ENCODE measurements at places on chromosomes 13 and 19.

GRCh38 chr19:5809053-5809452 is 4.2 kb downstream of the NRTN start:
- DNase-seq, result no peak

DNA sequence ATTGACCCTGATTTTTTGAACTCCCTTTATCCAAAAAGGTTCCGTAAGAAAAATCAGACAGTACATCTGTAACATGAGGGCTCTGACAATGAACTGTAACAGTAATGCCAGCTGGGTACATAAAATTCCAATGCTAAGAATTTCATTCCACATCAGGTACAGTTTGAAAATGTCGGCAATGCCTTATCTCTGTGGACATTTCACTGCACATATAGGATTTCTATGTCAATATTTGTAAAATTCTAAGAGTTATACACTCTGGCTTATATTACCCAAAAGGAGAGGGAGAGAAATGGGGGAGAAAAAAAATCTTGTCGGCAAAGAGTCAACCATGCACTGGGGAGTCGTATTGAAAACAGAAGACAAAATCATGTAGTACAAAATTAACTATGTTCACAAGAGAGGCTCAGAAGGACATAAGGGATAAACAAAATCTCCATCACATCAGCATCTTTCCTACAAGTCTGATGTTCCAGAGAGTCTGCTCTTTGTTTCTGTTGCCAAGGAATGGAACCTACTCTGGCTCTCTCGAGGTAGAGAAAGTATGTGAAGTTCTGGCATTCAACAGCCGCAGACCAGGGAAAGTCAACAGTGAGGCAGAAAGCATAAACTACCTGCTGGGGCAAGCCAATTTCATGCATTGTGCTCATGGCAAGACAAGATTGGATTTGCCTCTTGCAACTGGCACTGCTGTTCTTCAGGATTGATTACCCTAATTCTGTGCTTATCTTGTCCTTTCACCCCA is 72.4 kb downstream of the STARD13 start:
- DNase-seq, result no peak

DNA sequence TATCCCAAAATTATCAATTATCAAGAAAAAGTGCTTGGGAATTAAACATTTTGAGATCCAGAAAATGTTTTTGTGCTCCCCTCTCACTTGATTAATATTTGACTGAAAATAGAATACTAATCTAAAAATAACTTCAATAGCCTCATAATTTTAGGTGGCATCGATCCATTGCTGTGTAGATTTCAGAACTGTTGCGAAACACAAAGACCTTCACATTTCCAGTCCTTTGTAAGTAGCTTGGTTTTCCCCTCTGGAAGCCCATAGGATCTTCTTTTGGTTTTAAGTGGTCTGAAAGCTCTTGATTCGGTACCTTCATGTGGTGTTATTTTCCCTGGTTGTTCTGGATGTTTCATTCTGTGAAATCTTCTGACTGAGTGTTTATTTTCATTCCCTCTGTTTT is 176.5 kb downstream of the NUFIP1 start:
- DNase-seq, result no peak

GRCh38 chr13:68810660-68811059 is 1297.0 kb upstream of the ATXN8OS start:
- DNase-seq, result no peak

DNA sequence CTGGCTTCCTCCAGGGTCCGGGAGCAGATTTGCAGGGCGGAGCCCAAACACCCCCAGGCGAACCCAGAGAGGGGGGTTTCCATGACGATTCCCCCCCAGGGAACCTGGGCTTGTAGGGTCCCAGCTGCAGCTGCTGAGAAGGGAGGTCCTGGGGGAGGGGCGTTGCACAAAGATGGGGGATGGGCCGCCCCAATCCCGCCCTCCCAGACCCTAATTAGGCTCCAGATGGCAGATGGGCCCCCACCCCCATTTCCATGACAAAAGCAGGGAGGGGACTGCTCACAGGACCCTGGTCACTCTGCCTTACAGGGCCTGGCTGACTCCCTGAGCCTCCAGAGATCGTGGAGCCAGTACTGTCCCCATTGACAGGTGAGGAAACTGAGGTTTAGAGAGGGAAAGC is 15.2 kb downstream of the ELAVL3 start:
- DNase-seq, result no peak

DNA sequence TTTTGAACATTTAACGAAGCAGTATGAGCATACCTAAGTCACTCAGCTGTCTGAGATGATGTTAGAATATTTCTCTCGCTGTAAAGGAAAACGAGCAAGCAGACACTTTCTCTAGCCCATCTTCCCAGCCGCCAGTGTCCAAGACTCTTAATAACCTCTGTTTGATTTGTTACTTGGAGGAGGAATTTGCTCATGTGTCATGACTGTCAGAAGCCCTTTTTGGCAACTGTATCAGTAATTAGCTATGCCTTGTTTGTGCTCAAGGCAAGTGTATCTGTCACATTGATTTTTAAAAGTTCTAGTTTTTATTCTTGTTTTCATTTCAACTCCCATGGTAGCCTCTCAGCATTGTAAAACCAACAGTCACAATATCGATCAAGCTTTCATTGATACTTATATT is 828.4 kb upstream of the SLC10A2 start:
- no peak for DNase-seq

DNA sequence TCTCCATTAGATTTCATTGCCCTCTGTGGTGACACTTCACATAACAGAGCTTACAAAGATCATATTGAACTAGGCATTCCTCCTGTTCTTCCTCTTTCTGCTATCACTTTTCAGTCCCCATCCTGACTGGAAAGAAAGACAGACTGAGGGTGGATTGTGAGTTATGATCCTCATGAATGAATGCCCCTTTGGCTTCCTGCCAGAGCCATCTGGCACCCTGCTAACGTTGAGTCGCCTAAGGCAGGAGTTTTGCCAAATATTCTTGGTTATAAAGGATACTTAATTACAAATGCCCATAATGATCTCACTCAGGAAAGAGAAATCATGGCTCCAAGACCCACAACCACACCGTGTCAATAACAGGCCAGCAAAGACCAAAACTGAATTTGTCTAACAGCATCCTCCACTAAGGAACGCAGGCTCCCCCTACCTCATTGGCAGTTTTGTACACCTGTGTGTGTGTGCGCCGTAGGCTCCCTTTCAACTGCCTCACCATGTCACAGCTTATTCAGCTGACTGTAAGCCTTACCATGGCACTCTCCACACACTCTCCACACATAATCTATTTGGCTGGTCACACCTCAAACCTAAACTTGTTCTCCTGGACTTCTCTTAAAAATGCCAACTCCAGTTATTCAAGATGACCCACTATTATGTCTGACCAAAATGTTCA is 15.5 kb downstream of the ZNF211 start:
- no peak for DNase-seq

DNA sequence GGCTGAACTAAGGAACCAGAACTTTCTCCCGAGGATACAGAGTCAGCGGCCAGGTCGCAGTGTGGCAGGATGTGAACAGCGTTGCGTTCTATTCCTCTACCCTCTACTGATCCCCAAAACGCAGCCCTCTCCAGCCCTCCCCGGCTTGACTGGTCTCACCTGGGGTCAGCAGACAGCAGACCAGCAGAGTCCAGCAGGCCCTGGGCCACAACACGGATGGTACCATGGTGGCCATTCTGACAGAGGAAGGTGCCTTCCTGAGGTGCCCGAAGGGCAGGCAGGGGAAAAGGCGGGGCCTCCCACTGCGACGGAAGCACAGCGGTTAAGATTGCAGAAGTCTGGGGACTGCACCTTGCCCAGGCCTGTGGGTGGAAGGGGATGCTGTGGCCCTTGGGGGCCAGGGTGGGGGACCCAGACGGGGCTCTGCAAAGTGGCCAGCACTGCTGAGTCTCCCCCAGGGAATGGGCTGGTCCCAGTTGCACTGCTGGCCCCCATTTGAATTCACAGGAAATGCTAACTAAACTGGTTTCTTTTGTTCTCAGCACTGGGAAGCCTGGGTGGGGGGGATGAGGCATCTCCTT is at the start of gene ICAM3:
Gene ICAM3 (minus strand): TSS at position 245 of the 581 bp plus-strand sequence. CDS start 10 bp downstream, at position 235.
- no peak for DNase-seq

- no peak for DNase-seq
Observed at GRCh38 chr13:44507639-44508038, 68.5 kb downstream of the TSC22D1 start.

- no peak for DNase-seq
Observed at GRCh38 chr13:27601803-27602202, 18.5 kb downstream of the LNX2 start.

GRCh38 chr13:26679411-26680122 is 81.0 kb downstream of the GPR12 start:
- no peak for DNase-seq

- no peak for DNase-seq
Observed at GRCh38 chr13:49975826-49976225, 21.0 kb upstream of the TRIM13 start.

DNA sequence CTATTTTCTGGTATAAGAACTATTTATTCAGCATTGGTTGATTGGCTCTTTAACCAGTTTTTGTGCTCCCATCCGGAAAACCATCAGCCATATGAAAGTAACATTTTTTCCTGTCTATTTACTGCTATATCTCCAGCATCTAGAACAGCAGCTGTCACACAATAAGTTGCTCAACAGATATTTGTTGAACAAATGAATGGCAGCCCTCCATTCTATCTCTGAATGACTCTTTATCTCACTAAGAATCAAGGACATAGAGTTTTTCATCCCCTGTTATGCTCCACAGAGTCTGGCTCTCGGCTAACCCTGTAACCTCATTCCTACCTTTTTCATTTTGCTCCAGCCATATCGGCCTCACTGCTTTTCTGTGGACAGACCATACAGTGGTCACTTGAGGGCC is 145.5 kb downstream of the SLITRK6 start:
- DNase-seq, result no peak

GRCh38 chr19:7010722-7011593 is 10.3 kb downstream of the MBD3L2B start:
- DNase-seq, result no peak

DNA sequence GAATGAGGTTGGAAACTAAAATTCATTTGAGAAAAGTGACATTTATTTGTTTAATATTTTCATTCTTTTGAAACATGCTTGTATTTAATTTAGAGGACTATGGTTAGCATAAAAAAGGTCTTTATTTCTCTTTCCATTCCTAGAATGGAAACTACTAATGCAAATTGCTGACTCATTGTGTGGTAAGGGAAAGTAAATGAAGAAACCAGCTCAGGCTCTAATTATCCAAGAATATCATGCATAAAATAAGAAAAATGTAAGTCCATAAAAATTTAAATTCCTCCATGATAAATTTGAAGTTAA is 777.0 kb upstream of the SLITRK1 start:
- no peak for DNase-seq

DNA sequence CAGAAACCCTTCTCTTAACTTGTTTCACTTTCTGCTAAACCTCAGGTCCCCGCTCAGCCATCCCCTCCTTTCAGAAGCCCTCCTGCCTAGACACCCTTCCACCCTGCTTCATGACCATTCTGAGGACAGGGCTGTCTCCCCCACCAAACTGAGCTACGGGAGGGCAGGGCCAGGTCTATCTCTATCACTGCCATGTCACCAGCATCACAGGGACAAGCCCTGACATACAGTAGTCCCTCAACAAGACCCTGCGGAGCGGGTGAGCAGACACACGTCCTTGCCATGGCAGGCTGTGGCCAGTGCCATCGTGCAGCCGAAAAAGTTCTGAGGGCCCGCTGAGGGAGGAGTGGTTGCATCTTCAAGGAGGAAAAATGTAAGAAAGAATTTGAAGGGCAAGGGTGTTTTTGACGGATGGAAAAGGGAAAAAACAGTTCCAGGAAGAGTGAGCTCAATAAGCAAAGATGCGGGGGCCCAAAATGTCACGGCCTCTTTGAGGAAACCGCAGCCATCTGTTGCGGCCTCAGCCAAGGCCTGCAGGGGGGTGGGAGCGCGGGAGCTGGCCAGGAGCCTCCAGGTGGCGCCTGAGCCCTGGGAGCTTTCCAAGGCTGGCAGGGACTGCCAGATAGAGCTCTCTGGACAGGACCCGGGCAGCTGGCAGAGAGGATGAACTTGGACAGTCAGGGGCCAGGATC is 8.1 kb downstream of the PTGIR start:
- DNase-seq, result no peak

- DNase-seq, result no peak
Observed at GRCh38 chr19:52494518-52494917, 33.0 kb upstream of the ZNF808 start.

GRCh38 chr13:34025746-34026145 is 207.8 kb downstream of the RFC3 start:
- no peak for DNase-seq

GRCh38 chr19:19372656-19373416 is 32.6 kb upstream of the GATAD2A start:
- DNase-seq, result no peak

GRCh38 chr19:1098177-1099051 is 3.2 kb upstream of the POLR2E start:
- no peak for DNase-seq

GRCh38 chr19:815079-815774 is 6.5 kb downstream of the PLPPR3 start:
- no peak for DNase-seq

GRCh38 chr19:30692879-30693503 is 320.8 kb downstream of the ZNF536 start:
- DNase-seq, result no peak

GRCh38 chr19:28168557-28168956 is 1044.4 kb downstream of the UQCRFS1 start:
- DNase-seq, result no peak

- no peak for DNase-seq
Observed at GRCh38 chr19:36668646-36669045, 2.0 kb upstream of the ZNF461 start.

DNA sequence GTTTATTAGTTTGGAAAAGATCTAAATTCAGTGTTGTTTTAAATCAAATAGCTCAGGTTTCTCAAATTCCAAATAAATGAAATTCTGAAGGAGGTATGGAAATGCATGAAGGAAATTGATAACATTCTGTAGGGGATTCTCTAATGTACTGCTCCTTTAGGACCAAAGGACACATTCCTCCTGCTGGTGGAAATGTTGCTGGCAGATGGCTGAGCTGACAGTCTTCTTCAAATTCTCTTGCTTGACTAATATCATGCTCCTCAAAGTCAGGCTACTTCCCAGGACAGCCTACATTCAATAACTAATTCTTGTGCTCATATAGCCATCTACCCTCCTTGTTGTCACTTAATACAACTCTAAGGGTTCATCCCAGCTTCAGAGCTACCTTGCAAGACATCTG is 1118.5 kb downstream of the PCDH9 start:
- DNase-seq, result no peak

- no peak for DNase-seq
Observed at GRCh38 chr19:43672061-43672679, 2.2 kb upstream of the PLAUR start.

All from hypothalamus (tissue), 51 donors.